ENCODE measurements at places on chromosomes 16 and 17.

DNA sequence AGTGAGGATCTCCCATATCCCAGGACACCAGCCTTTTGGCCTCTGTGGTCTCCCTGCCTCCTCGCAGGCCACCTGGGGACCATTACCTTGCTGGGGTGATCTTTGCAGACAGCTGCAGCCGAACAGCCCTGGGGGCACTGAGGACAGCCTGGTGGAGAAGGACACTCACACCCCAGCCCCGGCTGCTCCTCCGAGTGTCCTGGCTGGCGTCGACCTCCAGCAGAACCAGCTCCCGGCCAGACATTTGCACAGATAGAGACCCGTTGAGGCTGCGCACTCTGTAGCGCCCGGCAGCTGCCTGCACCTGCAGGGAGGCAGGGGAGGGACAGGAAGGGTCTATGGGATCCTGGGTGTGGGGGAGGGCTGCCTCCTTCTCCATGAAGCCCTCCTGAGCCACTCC is 90.3 kb downstream of the RMI2 start:
- DNase-seq, result no peak

DNA sequence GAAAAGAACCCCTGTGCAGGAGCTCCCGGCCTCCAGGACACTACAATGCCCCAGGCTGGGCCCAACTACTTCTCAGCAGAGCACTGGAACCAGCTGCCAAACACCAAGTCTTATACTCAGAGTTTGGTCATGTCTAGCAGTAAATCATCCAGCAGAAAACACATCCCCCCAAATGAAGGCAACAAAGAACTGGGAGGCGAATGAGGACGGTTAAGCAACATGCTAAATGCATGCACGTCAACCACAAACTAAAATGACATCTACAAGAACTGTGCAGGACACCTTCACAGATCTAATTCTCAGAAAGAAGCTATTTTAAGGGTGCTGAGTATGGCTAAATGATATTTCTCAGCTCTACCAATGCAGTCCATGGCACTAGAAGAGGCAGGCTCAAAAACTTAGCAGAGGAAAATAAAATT is 7.6 kb upstream of the IRX5 start:
- no peak for DNase-seq

GRCh38 chr16:54546521-54546920 is 259.9 kb upstream of the IRX3 start:
- no peak for DNase-seq

DNA sequence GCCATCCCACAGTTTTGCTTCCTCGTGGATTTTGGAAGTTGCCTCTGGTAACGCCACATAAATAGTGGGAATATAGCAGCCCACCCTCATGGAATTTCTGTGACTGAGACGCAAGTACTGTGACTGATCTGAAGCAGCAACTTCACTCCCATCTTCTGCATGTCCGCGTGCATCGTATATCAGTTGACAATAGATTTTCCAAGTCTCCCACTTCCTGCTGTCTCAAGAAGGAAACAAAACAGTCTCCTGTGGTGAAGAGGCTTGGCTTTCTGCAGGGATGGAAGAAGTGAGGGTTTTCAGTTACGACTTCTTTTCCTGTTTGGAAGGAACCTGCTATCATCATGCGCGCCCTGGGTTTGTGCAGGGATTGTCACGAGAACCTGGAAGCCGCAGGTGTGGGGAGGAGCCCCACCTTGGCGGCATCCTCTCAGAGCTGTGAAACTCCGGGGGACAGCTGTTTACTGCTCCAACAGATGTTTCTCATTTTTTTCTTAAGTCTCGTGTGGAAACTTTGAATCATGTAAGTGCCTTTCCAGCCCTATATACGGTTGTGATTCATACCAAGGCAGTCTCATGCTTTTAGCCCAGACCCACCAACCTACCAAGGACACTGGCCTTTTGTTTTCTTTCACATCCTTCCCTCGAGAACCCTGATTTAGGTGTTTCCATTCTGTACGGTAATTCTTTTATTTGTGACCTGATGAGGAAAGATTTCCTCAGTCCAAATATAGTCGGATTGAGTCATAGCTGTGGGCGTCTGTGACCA is 57.5 kb downstream of the WIPI1 start:
- no peak for DNase-seq

- DNase-seq, result no peak
Measured at GRCh38 chr16:11258553-11259492, 2.8 kb upstream of the SOCS1 start.

DNA sequence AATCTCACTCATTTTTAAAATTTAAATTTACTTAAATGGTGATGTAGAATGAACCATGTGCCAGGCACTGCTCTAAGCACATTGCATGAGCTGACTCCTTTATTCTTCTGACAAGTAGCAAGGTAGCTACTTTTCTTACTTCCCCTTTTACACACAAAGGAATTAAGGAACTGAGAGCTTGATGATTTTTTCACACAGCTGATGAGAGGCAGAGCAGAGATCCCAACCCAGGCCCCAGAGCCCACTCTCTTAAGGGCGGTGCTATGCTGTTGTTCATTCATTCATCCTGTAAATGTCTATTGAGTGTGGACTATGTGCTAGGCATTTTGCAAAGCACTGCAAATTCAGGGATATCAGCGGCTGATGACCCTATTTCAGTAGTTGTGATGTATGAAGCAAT is 17.9 kb downstream of the SEC14L5 start:
- DNase-seq, result no peak
